OCI-LY7 (cell line): ENCODE measurements at places on chromosomes 13 and 19.

DNA sequence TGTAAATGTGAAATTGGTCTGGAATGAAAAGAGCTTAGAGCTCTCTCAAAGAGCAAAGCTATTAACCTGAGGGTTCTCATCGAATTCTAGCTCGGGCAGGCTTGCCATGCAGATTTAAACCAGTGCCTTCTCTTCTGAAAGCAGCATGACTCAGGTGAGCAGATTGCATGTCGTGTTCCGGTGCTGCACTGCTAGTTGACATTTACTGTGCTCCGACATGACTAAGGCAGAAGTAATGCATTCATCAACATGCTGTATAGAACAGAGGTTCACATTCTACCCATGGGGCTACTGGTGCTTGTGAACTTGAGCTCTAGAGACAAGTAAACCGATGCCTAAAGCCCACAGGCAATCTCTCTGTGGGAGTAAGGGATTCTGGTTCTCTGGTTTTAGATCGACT lies 947.7 kb downstream of the EFNB2 start:
- DNase-seq = no peak

DNA sequence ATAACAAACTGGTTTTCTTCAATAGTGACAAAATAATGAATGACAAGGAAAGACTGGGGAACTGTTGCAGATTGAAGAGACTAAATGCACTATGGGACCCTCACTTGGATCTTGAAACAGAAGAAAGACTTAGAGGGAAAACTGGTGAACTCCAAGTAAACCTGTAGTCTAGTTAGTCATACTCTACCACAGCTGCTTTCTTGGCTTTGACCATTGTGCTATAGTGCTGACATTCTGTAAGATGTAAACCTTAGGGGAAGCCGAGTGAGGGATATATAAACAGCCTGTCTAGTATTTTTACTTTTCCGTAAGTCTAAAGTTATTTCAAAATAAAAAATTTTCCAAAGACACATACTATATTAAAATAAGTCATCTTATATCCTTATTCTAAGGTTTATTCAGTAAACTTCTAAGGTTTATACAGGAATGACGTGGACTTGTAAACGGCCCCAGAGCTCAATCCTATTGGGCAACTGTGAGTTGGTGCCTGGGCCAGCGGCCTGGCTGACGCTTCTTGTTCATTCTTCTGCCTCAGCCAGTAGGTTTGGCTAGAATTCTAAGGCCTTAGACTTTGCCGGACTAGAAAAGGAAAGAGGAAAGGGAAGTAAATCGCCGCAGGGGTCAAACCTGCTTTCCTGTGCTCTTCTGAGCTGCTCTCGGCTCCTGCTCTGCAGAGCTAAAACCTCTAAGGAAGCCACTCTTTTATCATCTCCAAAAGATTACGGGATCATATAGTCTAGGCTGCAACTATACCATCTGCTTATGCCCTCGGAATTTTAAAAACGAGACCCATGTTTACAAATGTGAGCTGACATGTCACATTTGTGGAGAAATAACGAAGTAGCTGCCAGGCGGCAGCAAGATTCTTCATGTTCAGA lies 33.6 kb upstream of the UBE2L5 start:
- DNase-seq = no peak

- no peak for DNase-seq
Measured at GRCh38 chr19:10577951-10578350, 9.2 kb downstream of the AP1M2 start.

GRCh38 chr19:2848616-2849015 lies 7.3 kb downstream of the ZNF555 start:
- no peak for DNase-seq

DNA sequence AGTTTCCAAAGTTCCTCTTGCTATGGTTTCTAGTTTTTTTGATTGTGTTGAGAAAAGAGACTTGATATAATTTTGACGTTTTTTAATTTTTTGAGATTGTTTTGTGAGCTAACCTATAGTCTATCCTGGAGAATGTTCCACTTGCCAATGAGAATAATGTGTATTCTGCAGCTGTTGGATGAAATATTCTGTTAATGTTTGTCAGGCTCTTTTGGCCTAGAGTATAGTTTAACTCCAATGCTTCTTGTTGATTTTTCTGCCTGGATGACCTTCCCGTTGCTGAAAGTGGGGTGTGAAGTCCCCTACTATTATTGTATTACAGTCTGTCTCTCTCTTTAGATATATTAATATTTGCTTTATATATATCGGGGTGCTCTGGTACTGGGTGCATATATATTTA lies 40.0 kb downstream of the RASA3 start:
- no peak for DNase-seq

- no peak for DNase-seq
Measured at GRCh38 chr19:55695511-55696290, 20.7 kb downstream of the EPN1 start.

GRCh38 chr19:28288572-28289264 lies 924.2 kb downstream of the UQCRFS1 start:
- DNase-seq = no peak

DNA sequence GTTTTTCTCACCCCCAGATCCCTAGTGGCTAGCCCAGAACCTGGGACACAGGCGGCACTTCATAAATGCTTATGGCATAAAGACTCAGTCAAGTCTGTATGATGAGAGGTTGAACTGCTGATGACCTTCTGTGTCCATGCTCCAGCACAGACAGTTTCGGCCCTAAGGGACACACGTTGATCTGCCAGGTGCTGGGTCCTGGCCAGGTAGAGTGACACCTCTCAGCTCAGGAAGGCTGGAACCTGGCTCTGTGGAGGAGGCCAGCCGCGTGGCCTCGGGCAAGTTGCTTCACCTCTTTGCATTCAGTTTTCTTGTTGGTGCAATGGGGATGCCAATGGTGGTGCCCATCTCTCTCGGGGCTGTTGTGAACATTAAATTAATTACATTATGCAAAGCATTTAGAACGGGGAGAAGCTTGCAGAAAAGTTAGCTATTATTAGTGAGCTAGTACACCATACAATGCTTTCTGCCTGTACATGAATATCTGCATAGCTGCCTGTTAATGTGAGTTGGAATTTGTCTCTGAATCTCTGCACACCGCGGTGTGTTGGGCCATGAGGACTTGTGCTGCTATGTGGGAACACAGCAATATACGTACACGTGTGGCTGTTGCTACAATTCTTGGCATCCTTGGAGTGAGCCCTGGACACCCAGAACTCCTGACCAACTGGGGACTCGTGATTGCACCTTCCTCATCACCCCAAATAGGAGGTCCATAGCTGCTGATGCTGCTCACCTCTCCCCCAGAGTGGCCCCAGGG lies 8.4 kb downstream of the GADD45B start:
- no peak for DNase-seq

DNA sequence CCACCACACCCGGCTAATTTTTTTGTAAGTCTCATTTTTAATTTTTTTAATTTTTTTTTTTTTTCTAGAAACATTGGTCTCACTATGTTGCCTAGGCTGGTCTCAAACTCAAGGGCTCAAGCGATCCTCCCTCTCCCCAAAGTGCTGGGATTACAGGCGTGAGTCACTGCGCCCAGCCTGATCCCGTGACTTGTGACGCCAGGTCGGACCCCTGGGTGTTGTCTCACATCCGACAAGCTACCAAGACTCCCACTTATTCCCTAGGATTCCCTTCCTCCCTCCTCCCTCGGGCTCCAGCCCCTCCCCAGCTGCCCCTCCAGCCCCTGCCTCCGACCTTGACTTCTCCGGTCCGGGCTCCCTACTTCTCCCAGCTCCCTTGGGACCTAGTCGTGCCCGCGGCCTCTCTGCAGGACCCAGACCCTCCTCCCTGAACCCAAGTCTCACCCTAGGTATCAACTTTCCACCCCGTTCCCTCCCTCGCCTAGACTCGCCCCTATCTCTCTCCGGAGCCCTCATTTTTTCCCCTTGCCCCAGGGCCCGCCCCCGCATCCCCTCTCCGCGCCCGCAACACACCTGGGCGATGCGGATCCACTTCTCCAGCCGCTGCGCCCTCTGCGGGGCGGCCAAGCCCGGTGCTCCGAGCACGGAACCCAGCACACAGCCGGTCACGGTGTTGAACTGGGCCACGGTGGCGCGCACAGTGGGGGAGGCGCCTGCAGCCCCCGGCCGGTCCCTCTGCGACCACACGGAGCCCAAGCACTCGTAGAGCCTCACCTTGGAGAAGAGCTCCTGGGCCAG lies 13.1 kb downstream of the RGL3 start:
- no peak for DNase-seq

DNA sequence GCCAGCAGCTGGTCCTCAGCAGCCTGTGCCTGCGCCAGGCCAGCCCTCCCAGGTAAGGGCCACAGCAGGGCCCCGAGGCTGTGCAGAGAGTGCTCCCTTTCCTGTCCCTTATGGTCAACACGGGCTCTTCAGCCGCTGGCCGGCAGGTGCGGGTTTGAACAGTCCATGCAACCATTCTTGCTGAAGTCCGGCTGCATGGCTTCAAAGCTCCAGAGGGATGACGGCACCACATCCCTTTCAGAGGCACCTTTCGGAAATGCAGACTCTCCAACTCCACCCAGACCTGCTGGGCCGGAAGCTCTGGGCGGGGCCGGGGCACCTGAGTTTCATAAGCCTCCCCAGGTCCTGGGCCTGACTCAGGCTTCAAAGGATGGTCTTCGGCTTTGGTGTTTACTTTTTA lies 81.3 kb downstream of the SPACA7 start:
- no peak for DNase-seq

DNA sequence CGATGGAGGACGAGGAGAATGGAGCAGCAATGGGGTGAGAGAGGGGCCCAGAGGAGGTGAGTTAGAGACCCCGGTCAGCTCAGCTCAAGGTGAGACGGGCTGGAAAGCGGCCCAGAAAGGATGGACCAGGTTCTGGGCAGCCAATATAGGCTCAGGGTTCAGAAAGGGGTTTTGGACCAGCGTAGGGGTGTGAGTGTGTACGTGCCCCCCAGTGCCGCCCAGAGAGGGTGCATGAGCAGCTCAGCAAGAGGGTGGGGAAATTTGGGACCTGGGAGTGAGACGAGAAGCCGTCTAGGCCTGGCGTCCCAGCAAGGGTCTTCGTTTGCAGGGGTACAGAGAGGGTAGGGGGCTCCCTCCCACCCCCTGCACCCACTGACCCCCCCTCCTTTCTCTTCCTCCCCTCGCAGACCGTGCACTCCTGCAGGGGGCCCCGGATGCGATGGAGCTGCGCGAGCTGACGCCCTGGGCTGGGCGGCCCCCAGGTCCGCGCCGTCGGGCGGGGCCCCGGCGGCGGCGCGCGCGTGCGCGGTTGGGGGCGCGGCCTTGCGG lies 12.1 kb downstream of the FUT6 start:
- no peak for DNase-seq

GRCh38 chr19:18279516-18280246 lies 1.7 kb downstream of the JUND start:
- DNase-seq = peak; percentile 97

DNA sequence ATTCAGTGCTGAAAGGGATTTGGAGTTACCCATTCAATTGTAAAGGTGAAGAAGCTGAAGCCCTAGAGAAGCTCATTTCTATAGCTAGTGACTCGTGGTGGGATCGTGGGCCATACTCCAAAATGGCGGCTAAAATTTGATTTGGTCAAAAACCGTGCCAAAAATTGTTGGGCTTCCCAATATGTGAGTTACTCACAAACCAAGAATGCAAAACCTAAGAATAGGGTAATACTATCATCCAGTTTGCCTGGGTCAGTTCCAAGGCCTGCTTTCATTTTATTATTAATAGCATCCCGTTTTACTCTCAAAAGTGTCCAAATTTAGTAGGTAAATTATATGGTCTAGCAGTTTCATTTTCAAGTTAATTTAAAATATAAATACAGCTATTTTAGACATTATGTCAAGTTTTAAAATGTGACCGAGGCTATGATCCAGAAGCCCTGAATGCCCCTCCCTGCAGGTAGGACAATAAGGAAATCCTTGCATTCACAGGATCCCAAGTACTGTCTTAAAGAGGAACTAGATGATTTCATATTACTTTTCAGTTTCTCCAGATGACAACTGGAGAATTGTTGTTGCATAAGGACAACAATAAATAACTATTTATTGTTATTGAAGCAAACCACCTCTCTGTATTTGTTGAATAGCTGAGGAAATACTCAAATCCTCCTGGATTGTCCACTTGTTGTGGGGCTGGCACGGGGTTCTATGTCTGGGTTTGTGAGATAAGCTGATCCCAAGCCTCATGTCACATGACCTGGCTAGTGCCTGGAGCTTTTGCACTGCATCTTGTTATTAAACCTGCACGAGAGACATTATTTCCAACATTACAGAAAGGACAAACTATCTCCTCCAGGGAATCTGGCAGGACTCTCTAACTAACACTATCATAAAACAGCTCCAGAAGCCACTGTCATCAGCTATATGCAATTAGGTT lies 11.6 kb upstream of the RAP2A start:
- DNase-seq = no peak

- DNase-seq = no peak
Measured at GRCh38 chr13:50015258-50015657, at the start of gene KCNRG. KCNRG (plus strand) TSS chr13:50015444; CDS start chr13:50015494, 50 bp downstream.

DNA sequence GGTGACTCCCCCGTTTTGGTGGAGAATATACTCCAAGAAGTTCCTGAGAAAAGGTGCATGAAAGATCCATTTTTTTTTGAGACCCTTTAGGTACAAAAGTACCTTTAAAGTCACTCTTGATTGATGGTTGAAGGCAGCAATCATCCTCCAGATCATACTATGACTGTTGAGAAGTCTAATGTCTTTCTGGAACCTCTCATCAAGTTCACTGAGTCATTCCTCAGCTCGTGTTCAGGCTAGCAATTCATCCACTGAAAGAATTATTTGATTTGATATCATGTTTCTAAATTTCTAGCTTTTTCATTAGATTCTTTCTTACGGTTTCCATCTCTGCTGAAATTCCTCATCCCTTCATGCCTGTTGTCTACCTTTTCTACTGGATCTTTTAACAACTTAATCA lies 65.1 kb upstream of the GJB6 start:
- no peak for DNase-seq

DNA sequence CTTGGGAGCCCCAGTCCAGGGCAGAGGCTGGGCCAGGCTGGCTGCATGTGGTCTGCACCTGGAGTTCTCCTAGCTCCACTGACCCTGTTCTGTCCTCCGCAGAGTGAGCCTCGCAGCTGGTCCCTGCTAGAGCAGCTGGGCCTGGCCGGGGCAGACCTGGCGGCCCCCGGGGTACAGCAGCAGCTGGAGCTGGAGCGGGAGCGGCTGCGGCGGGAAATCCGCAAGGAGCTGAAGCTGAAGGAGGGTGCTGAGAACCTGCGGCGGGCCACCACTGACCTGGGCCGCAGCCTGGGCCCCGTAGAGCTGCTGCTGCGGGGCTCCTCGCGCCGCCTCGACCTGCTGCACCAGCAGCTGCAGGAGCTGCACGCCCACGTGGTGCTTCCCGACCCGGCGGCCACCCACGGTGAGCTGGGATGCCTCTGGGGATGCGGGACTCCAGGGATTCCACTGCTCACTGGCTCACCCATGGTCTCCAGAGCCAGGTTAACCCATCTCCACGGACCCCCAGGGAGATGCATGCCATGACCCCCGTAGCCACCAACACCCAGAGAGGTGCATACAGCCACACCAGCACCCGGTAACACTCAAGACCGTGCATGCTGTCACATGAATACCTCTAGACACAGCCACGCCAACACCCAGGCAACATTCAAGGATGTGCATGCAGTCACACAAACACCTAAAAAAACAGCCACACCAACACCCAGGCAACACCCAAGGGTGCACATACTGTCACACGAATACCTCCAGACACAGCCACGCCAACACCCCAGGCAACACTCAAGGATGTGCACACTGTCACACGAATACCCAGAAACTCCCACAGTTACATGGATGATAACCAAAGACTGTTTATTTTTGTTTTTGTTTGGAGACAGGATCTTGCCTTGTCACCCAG lies 8.2 kb downstream of the PKN1 start:
- no peak for DNase-seq

GRCh38 chr19:5155586-5156210 lies 184.9 kb downstream of the PTPRS start:
- no peak for DNase-seq

- DNase-seq = no peak
Measured at GRCh38 chr13:45046445-45046844, 57.1 kb downstream of the GPALPP1 start.
